ACHN (cell line): ENCODE measurements at places on chromosomes 5 and 9.

DNA sequence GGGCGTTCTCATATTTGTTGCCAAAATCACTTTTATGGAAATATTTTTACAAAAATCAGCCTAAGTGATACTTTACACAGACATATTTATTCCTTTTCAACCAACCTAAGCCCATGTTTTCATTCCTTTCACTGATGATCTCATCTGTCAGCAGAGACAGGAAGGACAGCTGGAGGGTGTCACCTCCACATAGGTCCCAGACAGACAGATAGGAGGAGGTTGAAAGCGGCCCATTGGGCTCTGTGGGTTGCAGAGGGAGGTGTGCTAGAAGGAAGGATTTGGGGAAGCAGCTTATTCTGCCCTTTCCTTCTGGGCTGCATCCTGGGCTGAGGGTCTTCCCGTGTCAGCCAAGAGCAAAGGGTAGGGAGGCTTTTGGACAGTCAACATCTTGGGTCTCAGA is 26.0 kb upstream of the SEMA4D start:
- no peak for DNase-seq

GRCh38 chr9:113254991-113255390 is 20.4 kb downstream of the CDC26 start:
- DNase-seq, result no peak

DNA sequence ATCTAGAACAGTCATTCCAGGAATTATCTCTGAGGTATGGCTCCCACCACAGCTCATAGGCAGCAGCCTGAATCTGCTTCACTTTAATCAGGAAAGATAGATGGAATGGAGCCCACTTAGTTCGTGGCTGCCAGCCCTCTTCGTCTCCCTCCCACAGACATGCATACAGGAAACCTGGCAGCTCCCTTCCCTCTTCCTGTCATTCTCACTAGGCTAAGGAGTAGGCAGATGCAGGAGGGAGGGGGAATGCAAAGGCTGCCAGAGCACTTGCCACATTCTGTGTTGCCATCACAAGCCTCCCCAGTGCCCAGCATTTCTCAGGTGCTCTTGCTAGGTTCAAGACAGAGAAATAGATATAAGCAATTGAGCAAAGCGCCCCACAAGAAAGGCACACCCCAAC is 378.9 kb downstream of the ELAVL2 start:
- no peak for DNase-seq

GRCh38 chr9:95407524-95407923 is 90.0 kb upstream of the FANCC start:
- DNase-seq, result no peak

GRCh38 chr9:10773136-10773535 is 160.3 kb upstream of the PTPRD start:
- no peak for DNase-seq

GRCh38 chr9:127921557-127922120 is 4.8 kb upstream of the ST6GALNAC4 start:
- DNase-seq, result peak; percentile 42

GRCh38 chr5:34894716-34895115 is 20.6 kb downstream of the RAD1 start:
- no peak for DNase-seq

DNA sequence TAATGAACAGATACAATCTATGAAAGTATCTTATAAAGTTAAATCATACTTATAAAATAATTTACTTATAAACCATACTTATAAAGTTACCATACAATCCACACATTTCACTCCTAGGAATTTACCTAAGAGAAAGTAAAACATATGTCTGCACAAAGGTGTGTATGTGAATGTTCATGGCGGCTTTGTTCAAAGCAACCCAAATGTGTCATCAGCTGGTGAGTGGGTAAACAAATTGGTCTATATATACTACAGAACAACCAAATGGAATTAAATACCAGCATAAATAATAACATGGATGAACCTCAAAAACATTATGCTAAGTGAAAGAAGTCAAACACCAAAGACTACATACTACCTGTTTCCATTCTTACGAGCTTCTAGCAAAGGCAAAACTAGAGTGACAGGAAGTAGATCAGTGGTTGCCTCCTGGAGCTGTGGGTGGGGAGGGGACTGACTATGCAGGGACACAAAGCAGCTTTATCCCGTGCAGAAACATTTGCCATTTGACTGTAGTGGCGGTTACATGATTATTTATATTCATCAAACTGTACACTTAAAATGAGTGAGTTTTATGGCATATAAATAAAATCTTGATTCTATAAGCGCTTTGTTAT is 10.6 kb downstream of the TRAF1 start:
- DNase-seq, result no peak

DNA sequence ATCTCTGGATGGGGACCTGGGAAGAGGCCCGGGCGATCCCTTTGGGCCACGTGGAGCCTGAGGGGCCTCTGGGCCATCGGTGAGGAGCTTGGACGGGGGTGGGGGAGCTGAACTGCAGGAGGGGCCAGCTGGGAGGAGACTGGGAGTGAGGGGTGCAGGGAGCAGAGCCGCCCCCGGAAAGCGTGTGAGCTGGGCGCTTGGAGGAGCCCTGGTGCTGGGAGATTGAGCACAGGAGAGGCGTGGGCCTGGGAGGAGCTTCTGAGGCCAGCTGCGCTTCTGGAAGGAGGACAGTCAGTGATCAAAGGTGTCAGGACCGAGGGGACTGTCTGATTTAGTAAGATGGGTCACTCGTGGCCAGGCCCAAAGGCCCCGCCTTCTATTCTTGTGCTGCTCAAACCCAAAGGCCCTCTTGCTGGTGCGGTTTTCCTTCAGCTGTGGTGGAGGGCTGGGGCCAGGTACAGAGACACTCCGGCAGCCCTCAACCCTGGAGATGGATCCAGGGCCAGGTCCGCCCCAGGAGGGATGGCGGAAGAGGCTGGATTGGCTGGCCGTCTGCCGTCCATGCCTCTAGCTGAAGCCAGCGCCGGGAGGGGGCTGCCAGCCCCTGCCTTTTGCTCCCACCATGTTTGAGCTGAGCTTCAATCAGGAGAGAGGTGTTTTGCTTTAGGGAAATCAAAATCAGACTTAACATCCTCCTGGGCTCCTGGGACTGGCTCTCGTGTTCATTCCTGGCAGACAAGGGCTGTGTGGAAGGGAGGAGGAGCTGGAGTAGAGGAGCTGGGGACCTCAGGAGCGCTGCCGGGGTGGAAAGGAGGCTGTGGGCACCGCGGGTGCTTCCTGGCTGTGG is 21.6 kb downstream of the NCS1 start:
- no peak for DNase-seq

DNA sequence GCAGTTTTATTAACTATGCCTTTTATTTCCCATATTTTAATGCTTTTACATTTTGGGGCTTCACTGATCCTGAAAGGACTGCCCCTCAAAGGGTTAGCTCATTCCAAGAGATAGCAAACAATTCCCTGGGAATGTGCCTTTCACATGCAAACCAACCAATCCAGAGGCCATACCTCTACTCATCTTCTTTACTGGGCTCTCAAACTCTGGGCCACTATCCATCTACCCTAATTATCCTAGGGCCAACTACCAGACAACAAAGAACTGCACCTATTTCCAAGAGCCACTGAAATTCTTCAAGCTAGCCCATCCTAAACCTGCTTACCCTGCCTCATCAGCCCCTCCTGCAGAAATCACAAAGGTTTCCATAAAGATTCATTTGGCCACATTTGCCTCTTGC is 364.7 kb downstream of the CDH12 start:
- DNase-seq, result no peak

DNA sequence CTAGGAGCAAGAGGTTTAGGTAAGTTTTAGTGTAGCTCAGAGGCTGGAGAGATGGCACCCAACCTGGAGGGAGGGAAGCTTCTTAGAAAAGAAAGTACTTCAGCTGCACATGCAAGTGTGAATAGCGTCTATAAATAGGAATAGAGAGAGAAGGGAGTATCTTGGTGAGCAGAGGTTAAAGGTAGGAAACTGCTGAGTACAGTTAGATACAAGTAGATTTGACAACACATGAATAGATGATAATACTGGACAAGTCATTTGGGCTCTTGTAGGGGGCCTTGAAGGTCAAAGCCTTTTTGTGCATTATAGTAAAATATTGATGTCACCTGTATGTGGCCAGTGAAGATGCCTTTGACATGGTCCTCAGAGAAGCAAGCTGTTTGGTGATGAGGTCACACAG is 34.2 kb downstream of the ANP32B start:
- no peak for DNase-seq

GRCh38 chr9:133050781-133051180 is 11.0 kb upstream of the CEL start:
- DNase-seq, result no peak
